ENCODE measurements at places on chromosomes 11 and 22.
A peak's percentile ranks its signal among the peaks of the same experiment; 100 is the strongest.

- peak; percentile 48 for DNase-seq
Observed at GRCh38 chr11:47991266-47991830, 11.0 kb downstream of the PTPRJ start.

GRCh38 chr11:2933375-2934020 is 4.3 kb upstream of the PHLDA2 start:
- DNase-seq, result no peak

GRCh38 chr22:39985383-39986035 is 9.2 kb upstream of the FAM83F start:
- no peak for DNase-seq

GRCh38 chr11:104275992-104276391 is 112.0 kb upstream of the PDGFD start:
- no peak for DNase-seq

GRCh38 chr11:76947190-76947589 is 86.5 kb downstream of the ACER3 start:
- no peak for DNase-seq

DNA sequence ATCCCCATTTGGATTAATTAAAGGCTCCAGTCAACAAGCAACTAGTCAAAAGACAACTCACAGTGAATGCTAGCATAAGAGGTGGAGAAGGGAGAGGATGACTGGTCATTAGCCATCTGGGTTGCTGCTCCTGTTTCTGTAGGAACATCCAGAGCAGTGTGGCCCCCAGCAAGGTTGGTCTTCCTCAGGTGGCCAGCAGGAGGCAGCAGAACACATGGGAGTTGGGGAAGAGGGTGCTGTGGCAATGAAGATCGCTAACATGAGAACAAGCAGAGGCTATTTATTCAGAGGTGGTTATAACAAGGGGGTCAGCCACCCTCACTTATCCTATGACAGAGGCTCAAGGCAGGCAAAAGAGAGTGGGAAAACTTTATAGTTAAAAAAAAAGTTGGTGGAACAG is 21.3 kb downstream of the IZUMO1R start:
- no peak for DNase-seq

- DNase-seq, result no peak
Observed at GRCh38 chr11:85967457-85967856, 101.4 kb downstream of the PICALM start.

- DNase-seq, result no peak
Observed at GRCh38 chr11:36601155-36601554, 3.1 kb upstream of the RAG2 start.

DNA sequence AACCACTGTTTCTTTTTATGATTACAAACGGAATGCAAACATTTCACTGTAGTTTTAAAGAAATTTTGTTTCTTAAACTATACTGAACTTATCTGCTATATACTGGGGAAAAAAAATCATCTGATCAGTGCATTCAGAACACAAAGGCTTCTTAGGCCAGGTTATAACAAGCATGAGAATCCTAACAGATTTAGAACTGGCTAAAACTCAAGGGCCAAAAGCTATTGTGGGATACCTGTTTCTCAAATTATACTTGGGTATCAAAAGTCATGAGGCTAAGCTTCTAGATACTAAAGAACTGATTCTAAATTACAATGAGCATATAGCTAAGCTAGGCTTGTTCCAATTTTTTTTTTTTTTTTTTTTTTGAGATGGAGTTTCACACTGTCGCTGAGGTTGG is 29.7 kb upstream of the CHRNA10 start:
- no peak for DNase-seq

DNA sequence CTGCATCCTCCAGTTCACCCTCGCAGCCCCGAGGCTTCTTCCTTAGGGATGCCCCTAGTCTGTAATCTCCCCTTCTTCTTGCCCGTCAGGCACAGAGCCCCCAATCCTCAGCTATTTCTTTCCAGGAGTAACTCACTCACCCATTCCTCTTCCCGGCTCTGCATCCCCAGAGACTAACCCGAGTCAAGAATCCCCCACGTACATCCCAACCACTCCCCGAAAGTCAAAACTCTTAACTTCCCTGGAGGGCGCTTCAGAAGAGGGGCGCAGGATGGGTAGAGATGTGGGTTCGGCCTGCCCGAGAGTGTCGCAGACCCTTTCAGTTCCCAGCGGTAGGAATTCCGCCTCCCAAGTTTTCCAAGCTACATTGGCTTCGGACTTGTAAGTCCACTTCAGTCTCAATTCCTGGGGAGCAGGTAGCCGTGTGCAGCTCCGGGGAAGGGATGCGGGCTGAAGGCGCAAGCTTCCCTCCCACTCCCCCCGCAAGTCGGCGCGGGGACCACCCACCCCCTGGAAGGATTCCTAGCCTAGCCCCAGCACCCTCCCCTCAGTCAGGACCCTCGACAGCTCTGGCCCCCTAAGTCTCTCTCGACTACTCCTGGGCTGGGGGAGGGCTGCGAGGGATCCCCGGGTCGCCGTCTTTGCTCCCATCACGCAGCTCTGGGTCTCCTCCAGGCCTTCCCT is 871 bp downstream of the BDNF start:
- DNase-seq, result no peak

GRCh38 chr11:16082095-16083055 is 274.0 kb downstream of the SOX6 start:
- no peak for DNase-seq

DNA sequence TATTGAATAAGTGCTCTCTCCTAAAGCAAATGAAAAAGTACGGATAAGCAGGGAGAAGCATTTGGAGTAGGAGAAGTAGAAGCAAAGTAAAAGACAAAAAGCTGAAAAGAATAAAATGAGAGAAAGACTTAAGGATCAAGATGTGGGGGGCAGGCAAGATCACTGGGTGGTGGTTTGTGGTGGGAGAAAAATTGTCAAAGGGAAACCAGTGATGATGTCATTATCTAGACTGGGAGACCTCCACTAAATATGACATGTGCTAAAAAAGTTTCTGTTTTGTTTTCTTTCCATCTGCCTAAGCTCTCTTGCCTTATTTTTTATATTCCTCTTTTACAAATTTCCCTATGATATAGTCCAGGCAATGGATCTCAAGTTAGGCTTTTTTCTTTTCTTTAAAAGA is 14.8 kb upstream of the MAML2 start:
- DNase-seq, result no peak

GRCh38 chr11:548700-549603 is 11.6 kb downstream of the LMNTD2 start:
- DNase-seq, result no peak

GRCh38 chr11:21912285-21912684 is 280.6 kb upstream of the ANO5 start:
- DNase-seq, result no peak

GRCh38 chr11:126308271-126308671 is 4.4 kb downstream of the DCPS start:
- DNase-seq, result no peak

DNA sequence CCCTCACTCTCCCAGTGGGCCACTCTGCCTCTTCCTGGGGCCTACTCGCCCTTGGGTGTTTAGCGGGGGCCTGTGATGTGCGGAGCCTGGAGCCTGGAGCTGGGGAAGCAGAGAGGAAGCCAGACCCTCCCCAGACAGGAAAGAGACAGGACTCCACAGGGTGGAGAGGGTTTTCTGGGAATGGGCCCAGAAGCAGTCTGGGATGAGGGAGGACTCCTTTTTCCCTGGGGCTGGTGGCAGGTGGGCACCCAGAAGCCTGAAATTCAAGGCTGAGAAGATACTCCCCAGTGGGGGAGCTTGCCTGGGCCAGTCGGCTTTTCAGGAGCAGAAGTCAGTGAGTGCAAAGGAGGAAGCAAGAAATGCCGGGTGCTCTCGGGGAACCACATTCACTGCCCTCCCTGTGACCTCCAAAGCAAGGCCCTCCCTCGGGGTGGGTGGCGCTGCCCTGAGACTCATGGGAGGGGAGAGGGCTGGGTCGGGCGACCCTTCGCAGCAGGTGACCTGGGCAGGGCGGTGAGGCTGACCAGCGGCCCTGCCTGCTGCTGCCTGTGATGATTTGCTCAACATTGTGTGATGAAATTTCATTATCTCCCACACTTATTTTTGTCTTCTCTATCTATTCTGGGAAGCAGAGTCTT is 1377.4 kb downstream of the BRD1 start:
- no peak for DNase-seq

DNA sequence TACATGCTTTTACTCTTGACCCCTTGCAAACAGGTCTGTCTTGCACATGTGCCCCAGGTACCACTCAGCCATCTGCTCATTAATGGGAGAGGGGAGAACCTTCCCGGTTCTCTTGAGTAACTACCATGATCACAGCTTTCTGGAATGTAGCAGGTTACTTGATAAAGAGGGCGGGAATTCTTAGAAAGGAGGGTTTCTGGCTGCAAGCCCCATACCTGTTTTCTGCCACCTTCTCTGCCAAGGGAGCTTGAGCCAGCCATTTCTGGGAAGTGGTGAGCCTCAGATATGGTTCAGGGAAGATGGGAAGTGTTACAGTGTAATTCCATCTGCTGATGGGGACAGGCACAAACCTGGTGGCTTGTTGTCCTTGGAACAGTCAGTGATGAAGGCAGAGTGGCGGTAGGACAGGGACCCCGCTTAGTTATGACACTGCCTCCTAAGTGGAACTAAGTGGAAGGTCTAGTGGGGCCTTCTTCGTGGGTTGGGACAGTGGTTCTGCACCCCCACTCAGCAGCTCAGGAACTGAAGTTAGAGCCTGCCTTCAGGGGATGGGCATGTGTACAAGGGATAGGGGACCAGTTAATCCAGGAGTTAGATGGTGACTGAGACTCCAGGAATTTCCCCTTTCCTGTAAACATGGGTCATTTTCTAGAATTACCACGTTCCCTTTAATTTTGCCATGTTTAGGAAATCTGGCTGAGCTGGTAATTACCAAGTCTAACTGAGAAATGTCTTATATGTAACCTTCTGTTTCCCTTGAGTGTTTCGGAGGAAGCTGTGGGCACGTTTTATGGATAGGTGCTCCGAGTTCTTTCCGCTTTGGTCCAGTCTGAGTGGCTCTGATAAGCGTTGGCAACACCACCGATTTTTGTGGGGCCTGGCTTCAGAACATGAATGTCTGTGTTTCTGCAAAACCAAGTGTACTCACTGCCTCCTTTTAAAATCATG is 35.3 kb downstream of the BCR start:
- no peak for DNase-seq

DNA sequence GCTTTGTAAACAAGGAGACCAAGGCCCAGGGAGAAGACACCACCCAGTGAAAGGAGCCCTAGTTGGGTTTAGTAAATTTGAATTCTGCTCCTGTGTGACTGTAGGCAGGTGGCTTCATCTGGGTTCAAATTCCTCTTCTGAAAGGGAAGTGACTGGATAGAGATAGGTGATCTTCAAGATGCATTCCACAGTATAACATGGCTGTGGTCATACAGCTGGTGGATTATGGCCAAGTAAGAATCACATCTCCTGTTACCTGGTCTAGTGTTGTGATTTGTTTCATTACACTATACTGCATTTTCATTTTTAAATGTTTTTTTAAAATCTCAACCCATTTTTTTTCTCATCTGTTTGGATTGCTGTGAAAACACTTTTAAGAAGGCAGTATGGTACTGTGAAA is 58.0 kb upstream of the PICALM start:
- no peak for DNase-seq

DNA sequence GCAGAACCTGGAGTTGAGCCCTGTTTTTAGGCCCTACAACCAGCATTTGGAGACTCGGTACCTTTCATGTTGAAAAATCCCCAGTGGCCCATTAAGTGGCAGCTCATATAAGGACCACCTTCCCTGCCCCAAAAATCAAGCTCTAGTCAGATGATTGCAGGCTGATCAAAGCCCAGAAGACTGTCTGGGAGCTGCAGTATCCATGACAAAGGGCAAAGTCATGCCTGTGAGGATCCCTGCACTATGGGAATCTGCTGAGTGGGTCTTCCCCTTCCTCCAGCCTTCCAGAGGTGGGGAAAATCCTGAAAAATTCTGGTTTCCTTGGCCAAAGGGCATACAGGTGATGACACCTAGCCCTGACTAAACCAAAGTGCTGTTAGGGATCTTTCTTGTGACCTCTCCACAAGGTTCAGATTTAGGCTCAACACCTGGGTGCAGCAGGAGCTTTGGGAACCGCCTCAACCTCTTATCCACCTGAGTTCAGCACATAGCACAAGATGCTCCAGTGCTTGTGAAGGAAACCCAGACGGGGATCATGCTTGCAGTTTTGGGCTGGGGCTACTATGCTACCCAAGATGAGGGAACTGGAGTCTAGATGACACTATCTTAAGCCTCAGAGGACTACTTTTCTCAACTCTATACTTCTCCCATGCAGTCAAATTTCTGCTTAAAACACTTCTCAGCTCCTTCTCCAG is 1.2 kb upstream of the TRIM3 start:
- DNase-seq, result no peak

DNA sequence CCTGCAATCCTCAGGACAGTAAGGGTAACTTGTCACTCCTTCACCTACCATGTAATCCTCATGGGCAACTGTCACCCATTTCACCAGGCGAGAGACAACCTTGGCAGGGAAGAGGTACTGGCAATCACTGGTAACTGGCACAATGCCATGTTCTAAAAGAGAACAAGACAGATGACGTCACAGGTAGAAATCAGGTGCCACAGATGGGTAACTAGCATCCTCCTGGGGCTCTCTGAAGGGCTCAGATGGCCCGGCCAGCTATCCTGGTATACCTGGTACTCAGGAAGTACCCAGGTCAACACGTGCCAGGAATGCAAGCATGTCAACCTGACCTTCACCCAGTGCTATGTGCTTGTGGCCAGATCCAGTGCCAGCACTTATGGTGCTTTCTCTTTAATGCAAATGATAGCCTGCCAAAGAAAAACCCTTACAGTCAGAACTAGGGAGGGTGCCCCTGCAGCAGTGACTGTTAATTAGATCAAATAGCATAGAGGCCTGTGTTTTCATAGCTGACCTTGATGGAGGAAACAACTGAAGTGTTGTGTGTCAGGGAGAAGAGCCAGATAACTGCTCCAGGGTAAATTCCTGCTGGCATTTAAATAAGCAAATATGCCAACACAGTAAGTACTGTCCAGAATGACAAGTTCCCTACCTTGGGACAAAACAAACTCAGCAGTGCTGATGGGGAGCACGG is 36.2 kb downstream of the THOC5 start:
- DNase-seq, result no peak

- DNase-seq, result no peak
Observed at GRCh38 chr22:41526830-41527799, 17.2 kb downstream of the POLR3H start.

DNA sequence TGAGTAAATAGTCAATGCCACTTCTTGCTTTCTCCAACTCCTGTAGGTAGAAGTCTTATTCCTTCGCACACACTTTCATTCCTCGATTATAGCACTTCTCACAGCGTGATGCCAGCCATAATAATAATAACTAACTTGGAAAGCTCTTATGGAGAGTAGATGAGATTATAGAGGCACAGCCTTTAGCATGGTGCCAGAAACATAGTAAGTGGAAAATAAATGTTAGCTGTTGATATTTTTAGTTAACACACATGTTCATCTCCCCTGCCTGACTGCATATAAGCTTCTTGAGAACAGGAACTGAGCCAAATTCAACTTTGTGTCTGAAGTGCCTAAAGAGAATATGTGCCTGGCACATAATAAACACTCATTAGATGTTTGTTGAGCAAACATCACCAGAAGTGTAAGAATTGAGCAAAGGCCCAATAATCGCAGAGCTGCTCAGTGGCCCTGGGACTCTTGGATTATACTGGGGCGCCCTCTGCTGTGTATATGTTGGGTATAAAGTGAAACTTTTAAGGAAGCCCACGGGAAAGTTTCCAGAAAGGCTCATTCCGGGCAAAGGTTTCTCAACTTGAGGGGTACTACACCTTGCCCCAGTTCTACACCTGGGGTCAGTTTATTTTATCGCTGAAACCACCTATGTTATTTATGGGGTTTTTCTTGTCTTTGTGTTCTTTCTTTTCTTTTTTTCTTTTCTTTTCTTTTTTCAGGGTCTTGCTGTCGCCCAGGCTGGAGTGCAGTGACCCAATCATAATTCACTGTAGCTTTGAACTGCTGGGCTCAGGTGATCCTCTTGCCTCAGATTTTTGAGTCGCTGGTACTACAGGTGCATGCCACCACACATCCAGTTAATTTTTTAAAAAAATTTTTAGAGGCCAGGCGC is 22.3 kb downstream of the SLN start:
- peak; percentile 37 for DNase-seq

Measured in NCI-H510A (cell line).